ENCODE measurements at places on chromosomes 11 and 22. TPM values are rescaled to one million over a fixed set of nuclear protein-coding genes. Genes with fewer than 3 reads are reported as not detected.

The ABCC8 gene
- polyA plus RNA-seq: not detected

The USP2 gene
- not detected for polyA plus RNA-seq

The RFPL2 gene
- not detected for polyA plus RNA-seq

The SYT12 gene
- polyA plus RNA-seq: not detected

The GAS2 gene
- 4.3 TPM for polyA plus RNA-seq

The CLTCL1 gene
- polyA plus RNA-seq: 0.66 TPM
